ENCODE measurements at places on chromosomes 7 and 10. TPM values are rescaled to one million over a fixed set of nuclear protein-coding genes. Genes with fewer than 3 reads are reported as not detected.
A peak's percentile ranks its signal among the peaks of the same experiment; 100 is the strongest.

MEST gene
- total RNA-seq = 156 TPM

C1QL3 gene
- not detected for total RNA-seq

COL17A1 gene
- 1.7 TPM for total RNA-seq

PLEKHS1 gene
- not detected for total RNA-seq

TRIM8 gene
- 46.0 TPM for total RNA-seq

GIMAP2 gene
- not detected for total RNA-seq

DNA sequence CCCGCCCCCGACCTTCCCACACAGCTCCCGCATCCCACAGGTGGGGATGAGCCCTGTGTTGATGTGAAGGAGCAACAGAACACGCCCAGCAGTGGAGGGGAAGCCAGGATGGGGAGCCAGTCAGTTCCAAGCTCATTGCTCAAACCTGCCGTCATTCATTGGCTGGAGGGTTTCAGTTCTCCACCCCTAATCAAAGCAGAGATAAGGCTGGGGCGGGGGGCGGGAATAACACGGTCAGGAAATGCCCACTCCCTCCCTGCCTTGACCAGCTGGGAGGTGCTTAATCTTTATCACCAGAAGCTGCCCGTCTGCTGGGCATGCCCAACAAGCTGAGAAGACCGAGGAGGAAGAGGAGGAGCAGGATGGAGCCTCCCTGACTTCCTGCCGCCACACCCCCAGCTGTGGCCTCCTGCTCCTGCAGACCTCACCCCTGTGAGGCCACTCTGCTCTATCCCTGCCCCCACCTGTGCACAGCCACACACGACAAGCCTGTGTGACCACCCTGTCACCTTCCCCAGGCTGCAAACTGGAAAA is 265.1 kb downstream of the ZEB1 start:
- DNase-seq = no peak

- peak; percentile 48 for DNase-seq
Observed at GRCh38 chr7:150407588-150408392, 28.7 kb downstream of the ZNF775 start.

GRCh38 chr10:74381291-74381853 is 230.4 kb downstream of the ADK start:
- no peak for DNase-seq

DNA sequence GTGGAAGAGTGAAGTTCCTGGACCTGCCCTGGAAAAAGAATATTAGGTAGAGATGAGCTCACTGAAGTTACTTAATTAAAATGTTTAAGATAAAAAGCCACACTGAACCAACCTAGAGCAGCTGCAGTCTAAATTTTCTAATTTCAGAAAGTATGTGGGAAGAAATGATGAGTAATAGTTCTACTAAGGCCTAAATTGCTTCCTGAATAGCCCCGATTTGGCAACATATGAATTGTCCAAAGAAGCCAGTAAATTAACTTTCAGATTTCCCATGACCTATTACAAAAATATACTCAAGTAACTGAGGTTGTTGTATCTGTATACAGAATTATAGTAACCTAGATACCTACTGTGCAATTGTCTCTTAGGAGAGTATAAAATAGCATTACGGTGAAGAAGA is 312.6 kb downstream of the IPMK start:
- no peak for DNase-seq

GRCh38 chr7:17142831-17143541 is 155.5 kb upstream of the AHR start:
- no peak for DNase-seq

- peak; percentile 84 for DNase-seq
Observed at GRCh38 chr7:1227814-1228544, 4.7 kb upstream of the UNCX start.

GRCh38 chr10:4196183-4196582 is 411.2 kb upstream of the KLF6 start:
- DNase-seq = no peak

DNA sequence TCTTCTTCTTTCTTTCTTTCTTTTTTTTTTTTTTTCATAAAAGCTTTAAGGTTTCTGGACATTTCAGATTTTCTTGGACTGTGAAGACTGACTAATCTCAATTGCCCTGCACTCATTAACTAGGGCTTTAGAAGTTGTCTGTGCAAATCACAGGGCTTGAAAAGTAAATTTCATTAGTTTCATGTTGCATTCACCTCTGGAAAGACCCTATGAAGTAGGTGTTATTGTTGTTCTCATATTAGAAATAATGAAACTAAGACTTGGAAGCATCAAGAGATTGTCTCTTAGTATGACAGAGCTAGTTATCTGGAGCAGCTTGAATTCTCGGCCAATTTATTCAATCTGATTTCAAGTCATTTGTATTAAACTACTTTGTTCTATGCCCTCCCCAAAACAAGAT is 28.2 kb upstream of the SEMA3D start:
- DNase-seq = no peak

DNA sequence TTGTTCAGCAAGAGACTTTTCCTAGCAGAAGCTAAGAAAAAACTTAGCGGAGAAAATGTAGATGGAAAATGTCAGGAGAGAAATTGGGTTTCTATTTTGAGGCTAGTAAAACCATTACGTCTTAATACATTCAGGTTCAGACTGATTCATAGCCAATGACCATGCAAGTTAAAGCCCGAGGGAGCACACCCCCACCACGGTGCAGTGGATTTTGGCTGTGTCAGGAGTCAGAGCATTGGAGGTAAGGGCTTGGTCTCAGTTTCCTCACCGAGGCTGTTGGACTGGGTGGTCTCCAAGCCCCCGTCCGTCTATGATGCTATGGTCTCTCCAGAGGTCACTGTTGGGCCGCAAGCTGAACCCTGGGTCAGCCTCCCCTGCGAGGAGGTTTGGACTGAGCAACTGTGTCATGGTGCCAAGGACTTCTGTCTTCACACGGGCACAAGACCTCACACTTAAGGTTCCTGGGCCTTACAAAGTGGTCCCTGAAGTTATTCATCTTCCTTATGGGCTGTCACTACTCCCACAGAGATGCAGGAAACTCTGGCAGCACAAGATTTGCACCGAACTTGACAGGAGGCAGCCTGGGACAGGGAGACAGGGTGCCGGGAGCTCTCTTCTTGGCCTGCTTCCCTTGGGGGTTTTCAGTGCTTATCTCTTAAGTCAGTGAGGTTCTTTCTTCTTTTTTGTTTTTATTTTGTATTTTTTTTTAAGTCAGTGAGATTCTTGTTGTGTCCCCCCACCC is 186.8 kb downstream of the PHTF2 start:
- no peak for DNase-seq

- peak; percentile 44 for DNase-seq
Observed at GRCh38 chr10:133132473-133133291, 27.3 kb upstream of the KNDC1 start.

DNA sequence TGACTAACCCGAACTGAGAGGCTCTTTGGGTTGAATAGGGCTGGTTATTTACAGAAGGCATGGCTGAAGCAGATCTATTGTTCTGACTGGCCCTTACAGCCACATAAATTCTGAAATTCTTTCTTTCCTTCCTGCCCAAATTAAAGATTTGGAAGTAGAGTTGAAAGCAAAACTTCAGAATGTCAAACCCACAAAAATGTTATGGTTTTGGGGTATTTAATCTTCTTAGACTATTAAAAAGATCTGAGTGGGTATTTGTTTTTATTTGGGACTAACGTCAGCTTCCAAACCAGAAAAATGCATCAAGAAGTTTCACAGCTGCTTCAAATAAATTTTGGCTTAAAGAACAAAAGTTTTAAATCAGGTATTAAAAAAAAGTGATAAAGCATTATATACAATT is 124.5 kb downstream of the AHR start:
- DNase-seq = no peak

DNA sequence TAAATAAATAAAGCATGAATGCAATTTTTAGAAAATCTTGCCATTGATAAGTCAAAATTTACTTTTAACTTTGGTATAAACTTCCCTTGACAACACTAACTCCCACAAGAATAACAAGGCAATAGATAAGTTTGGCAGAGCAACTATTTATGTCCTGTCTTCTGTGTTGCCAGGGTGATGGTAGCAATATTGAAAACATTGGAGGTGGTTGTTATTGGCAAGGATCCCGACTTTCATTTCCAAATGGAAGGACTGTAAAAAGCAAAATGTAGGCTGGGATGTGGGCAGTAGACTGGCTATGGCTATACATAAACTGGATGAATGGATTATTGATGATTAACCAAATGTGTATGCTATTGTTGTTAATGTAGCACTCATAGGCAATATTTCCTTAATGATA is 134.9 kb upstream of the CACNA2D1 start:
- no peak for DNase-seq

DNA sequence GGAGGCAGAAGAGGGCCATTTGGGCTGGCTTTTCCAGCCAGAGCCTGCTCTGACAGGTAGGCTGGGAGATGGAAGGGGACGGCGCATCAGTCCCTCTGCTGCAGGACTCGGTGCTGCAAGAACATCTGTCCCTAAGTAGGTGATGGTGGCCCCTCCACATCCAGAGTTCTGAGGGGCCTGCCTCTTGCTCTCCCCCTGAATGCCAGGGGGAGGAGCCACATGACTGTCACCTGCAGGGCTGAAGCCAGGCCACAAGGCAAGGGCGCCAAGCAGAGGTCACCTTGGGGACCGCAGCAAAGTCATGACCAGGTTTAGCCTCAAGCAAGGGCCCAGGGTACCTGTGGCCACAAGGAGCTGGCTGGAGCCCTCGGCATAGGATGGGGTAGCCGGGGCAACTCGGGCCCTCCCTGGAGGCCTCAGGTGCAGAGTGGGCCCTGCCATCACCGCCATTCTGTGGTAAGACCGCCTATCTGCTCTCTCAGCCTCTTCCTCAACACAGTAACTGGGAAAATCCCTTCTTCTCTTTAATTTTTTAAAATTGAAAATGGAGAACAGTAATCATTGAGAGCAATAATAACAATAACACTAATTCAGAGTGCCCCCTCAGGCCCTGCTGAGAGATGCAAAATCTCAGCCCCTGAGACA is 99.3 kb downstream of the FAM53B start:
- peak; percentile 78 for DNase-seq

- DNase-seq = no peak
Observed at GRCh38 chr10:120715171-120715570, 136.0 kb upstream of the WDR11 start.

DNA sequence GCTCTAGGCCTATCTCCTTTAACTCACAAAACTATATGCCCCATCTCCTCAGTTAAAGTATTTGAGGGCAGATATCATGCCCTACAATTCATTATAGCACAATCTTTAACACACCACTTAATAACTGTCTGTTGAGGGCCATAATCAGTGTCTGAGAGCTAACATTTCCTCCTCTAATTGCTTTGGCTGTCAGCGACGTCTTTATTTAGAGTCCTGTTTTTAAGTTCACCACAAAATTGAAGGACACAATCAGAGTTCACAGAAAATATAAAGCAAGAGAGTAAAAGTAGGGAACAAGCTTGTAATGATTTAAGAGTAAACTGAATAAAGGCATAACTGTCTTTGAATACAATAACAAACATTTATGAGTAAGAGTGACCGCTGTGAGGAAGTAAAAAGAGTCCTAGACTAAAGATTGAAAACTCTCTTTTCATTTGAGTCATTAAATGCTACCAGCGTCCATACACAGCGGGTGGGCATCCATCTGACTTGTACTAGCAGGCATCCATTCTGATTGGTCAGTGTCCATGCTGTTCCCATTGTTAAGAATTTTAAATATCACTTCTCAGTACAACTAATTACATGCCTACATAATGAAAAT is 38.4 kb upstream of the ABCB4 start:
- no peak for DNase-seq

GRCh38 chr10:21458126-21458871 is 67.2 kb downstream of the SKIDA1 start:
- DNase-seq = no peak

DNA sequence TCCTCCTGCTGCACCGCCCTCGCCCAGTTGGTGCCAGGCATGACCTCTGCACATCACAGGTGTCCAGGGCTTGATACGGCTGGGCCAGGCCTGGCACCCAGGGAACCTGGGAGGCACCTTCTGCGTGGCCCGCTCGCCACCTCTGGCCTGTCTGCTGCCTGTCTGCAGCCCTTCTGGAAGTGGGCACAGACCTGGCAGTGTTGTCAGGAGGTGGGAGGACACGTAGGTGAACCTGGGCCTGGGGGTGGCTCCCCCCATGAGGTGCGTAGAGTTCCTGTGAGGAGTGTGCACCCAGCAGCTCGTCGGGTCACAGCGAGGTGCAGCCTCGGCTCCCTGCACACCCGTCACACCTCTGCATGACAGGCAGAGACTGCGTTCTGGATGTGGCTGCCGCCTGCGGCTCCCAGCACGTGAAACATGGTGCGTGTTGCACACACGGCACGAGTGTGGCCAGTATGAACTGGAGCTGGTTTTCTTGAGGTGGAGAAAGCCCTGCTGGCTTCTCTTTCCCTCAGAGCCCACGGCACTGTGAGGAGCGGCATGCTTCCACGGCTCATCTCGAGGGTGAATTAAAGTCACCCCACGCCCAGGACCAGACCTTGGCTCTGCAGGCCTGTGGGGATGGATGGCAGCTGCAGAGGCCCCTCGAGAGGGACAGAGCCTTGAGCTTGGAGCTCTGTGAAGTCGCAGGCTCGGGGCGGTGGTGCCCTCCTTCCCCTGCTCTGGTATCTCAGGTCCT is 24.8 kb downstream of the INPP5A start:
- no peak for DNase-seq

- peak; percentile 44 for DNase-seq
Observed at GRCh38 chr10:93315246-93315645, 166.9 kb downstream of the MYOF start.

- peak; percentile 80 for DNase-seq
Observed at GRCh38 chr10:110919971-110920881, 822 bp downstream of the SHOC2 start.

DNA sequence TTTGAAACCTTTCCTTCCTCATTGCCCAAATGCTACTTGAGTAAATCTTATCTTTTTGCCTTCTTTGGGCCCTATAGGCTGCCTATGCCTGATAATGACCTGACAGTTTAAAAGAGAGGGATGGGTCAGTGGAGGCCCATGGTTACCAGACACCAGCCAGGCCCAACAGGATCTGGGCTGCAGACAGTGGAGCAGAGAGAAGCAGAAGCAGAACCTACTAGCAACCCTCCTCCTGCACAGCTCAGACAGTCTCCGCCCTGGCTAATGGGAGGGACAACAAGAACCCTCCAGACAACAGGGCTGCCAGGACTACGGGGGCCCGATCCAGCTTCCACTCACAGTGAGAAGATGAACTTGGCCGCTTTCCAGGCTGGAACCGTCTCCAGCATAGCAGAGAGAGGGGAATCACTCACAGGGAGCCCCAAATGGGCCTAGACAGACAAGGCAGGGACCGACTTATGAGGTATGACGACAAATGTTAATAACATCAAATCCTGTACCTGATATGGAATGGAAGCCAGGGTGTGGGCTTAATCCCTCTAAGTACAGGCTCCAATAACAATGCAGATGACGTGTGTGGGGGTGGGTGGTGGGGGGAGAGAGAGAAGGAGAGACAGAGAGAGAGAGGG is 31.7 kb upstream of the DGKI start:
- no peak for DNase-seq

- DNase-seq = peak; percentile 79
Observed at GRCh38 chr10:120688928-120689327, 162.2 kb upstream of the WDR11 start.

- peak; percentile 90 for DNase-seq
Observed at GRCh38 chr7:6171532-6172223, 100.7 kb downstream of the CYTH3 start.

GRCh38 chr7:8305625-8306388 is 43.8 kb upstream of the ICA1 start:
- DNase-seq = no peak

All from endodermal cell (in vitro differentiated cells).